ENCODE measurements at places on chromosomes 11 and 22.

GRCh38 chr22:29125844-29126243, 53.0 kb downstream of the KREMEN1 start:
- no peak for DNase-seq

DNA sequence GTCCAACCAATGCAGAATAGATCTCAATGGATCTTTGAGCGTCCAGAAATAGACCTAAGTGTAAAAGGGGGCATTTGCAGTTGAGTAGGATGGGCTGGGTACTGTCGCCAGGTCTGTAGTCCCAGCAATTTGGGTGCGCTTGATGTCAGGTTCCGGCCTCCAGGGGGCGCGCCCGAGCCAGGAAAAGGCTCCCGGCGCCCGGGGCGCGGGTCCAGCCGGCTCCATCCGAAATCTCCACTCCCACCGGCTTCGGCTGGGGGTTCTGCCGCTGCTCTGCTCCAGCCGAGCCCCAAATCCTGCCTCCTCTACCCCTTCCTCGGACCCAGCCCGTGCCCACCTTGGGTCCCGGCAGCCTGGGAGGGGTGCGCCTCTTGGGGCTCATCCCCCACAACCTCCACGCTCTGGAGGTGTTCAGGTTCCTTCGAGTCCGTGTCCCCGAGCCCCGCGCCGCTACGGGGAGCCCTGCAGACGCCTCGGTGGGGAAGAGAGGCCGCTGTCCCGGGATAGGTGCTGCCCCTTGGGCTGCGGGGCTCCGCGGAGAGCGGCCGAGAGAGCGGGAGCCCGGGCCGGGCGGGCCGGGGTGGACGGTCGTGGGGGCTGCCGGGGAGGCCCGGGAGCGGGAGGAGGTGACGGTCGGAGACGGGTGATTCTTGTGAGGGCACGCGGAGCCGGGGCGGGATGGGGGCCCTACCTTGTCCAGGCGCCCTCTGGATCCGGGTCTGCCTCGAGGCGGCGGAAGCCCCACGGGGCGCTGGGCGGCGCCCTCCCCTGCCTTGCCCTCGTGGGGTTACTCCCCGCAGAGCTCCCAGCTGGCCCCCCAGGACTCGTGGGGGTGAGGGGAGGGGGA, 13.0 kb upstream of the CYB5R3 start:
- peak; percentile 91 for DNase-seq

GRCh38 chr22:23438216-23438615, 141.9 kb downstream of the IGLL1 start:
- DNase-seq: no peak

GRCh38 chr11:6538456-6538855, 41.4 kb downstream of the DNHD1 start:
- peak; percentile 19 for DNase-seq

DNA sequence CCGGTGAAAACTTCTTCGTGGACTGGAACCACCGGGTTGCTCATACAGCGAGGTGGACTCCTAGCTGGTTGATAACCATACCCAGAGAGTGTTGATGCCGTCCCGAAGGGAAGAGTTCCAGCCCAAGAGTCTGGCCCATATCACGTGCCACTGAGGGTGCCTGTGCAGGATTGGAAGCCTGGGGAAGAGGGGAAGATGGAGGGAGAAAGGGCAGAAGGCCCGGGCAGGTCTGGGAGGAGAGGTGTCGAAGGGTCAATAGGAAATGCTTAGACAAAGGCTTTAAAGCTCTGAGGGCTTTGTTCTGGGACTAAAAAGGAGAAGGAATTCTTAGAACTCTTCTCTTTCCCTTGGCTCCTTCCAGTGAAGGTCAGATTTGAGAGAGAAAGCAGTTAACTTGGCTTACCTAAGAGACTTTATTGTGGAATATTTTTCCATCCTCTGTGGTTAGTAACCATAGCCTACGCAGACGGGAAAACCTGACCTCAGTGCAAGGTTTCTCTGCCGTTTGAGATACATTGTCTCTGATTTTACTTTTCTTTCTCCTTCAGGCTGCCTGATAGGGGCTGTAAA, 70.5 kb downstream of the JAM3 start:
- peak; percentile 18 for DNase-seq

DNA sequence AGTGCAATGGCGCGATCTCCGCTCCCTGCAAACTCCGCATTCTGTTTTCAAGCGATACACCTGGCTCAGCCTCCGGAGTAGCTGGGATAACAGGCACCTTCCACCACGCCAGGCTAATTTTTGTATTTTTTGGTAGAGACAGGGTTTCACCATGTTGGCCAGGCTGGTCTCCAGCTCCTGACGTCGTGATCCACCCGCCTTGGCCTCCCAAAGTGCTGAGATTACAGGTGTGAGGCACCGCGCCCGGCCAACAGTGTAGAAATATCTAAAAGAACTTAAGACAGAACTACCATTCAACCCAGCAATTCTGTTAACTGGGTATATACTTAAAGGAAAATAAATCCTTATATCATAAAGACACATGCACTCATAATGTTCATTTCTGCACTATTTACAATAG, 335.3 kb upstream of the LUZP2 start:
- no peak for DNase-seq

- no peak for DNase-seq
Measured at GRCh38 chr22:46674367-46674781, 54.2 kb downstream of the GRAMD4 start.

GRCh38 chr11:92388380-92388779, 163.8 kb downstream of the FAT3 start:
- DNase-seq: no peak

DNA sequence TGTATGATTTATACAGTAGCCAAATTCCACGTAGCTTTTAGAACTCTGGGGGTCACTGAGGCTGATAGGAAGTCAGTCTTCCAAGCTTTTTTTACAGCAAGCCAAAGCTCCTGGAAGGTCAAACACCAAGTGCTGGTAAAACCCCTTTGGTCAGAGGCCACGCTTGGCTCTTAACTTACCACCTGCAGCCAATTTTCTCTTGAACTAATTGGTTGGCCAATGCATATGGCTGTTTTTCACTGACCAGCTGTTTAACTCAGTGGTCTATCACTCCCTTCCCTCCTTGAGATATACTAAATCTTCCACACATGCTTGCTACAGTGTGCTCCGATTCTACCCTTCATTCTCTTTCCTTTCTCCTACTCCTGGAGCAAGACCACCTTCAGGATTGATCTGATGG, 116.0 kb downstream of the FAR1 start:
- DNase-seq: no peak

DNA sequence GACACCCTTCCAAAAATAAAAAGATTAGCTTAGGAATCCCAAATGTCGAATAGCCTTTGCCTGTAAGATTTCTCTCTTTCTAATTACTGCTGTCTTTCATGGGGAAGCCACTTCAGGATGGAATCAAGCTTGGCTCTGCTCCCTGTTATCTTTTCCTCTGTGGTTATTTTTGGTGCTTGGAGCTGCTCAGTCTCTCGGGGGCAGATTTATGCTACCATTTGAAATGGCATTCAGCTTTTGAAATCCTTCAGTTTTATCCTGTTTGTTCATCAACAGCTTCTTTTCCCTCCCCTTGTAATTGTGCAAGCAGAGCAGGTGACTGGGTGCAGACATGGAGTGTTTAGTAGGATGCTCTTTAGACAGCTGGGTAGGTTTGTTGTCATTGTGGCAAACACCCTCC, 111.0 kb downstream of the DBX1 start:
- no peak for DNase-seq

GRCh38 chr11:109629734-109630133, 207.7 kb downstream of the C11orf87 start:
- DNase-seq: no peak

GRCh38 chr11:104917271-104918112, 19.2 kb upstream of the CASP12 start:
- no peak for DNase-seq

DNA sequence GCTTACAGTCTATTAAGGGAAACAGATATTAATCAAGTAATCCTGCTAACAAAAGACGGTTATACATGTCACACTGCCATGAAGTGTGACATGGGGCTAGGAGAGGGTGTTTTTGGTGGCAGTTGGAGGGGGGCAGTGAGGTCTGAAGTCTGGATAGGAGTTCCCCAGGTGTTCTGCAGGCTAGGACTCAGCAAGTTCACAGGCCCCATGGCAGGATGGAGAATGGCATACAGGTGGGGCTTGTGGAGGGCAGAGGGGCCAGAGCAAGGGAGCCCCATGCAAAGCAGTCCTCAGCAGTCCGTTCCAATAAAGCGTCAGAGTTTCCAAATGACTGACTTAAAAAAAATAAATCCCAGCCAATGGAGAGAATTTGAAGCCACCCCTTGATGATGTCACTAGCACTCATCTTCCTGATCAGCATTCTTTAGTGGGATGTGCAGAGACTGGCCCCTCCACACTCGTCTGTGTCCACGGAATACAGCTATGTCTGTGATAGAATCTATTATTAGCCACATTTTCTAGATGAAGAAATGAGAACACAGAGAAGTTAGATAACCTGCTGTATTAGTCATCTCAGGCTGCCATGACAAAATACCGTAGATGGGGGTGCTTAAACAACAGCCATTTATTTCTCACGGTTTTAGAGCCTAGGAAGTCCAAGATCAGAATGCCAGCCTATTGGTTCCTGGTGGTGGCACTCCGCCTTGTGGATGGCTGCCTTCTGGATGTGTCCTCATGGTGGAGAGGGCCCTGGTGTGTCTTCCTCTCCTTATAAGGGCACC, 32.6 kb downstream of the PRDM11 start:
- peak; percentile 11 for DNase-seq

DNA sequence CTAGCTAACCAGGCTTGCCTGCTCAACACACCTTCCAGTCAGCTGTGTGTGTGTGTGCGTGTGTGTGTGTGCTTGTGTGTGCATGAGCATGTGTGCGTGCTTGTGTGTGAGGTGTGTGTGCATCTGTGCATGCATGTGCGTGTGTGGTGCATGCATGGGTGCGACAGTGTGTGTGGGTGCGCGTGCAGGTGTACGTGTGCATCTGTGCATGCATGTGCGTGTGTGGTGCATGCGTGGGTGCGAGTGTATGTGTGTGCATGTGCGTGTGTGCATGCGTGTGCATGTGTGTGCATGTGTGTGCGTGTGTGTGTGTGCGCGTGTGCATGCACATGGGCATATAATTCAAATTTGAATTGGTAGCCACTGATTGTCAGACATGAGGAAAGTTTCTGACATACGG, 10.5 kb upstream of the TP53AIP1 start:
- no peak for DNase-seq

DNA sequence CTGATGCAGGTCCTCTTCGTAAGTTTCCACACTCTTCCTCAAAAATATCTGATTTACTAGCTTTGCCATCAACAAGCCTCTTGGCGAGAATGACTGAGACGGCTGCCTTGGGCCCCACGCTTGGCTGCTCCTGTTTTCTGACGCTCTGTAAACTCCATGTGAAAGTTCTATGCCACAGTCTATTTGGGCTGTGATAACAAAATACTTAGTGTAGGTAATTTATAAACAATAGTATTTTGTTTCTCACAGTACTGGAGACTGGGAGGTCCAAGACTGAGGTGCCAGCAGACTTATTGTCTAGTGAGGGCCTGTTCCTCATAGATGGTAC, 123.2 kb upstream of the SORL1-AS1 start:
- DNase-seq: no peak

- DNase-seq: no peak
Measured at GRCh38 chr22:31503211-31503964, 7.1 kb downstream of the SFI1 start.

- no peak for DNase-seq
Measured at GRCh38 chr22:27419473-27419872, 382.1 kb downstream of the MN1 start.

- no peak for DNase-seq
Measured at GRCh38 chr11:120273432-120273831, 33.5 kb downstream of the POU2F3 start.

- DNase-seq: no peak
Measured at GRCh38 chr11:59573216-59573615, 42.4 kb downstream of the OSBP start.

DNA sequence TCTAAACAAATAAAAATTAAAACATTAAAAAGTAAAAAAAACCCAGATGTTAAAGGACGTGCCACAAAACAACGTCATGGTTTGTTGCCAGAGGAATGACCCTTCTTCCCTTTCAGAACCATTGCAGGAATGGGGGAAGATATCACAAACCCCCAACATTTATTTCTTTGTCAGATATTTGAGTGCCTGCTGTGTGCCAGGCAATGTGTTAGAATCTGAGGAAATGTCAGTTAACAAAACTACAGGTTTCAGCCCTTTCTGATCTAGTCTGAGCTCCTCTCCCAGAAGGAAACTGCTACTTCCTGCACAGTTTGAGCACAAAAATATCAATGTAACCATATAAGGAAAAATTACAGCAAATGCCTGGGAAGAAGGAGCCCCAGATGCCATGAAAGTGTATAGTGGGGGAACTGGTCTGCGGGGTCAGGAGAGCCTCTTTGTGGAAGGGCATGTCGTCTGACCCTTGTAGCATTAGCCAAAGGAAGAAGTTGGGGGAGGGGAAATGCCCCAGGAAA, 7.1 kb upstream of the NHERF4 start:
- no peak for DNase-seq

DNA sequence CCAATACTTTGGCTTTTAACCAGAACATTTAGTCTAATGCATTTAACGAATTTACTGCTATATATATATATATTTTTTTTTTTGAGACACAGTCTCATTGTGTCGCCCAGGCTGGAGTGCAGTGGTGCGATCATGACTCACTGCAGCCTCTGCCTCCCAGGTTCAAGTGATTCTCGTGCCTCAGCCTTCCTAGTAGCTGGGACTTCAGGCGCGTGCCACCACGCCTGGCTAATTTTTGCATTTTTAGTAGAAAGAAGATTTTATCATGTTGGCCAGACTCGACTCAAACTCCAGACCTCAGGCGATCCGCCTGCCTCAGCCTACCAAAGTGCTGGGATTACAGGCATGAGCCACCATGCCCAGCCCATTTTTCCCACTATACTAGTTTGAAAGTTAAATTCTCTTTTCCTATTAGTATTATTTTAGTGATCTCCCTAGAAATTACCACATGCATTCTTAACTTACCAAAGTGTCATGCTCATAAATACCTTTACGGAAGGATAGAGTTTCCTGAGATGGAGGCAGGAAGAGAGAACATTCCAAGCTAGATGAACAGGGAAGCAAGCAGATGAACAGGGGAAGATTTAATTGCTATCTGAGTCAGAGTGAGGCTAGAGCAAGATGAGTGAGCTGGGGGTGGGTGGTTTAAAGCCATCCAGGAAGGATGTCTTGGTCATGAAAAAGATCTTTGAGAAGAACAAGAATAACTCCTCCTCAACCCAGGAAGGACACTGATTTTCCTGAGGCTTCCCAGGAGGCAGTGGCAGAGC, 4.4 kb upstream of the PGAP2 start:
- DNase-seq: no peak

DNA sequence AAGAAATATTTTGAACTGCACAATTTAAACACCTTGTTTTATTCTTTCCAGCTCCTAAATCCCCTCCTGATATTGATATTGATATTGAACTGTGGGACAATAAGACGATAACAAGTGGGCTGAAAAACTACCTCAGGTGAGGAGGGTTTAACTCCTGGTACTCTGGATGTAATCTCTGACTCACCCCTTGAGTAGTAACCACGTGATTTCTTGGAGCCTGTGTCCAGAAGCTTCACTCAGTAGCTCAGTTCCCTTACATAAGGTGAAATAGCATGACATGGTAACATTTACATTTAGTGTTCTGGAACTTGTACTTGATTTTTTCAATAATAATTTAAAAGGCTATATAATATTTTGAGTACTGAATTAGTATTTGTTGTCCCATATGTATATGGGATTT, 168.0 kb downstream of the PGR start:
- DNase-seq: no peak
